Cardiac septum (tissue), 1 donor: ENCODE measurements at places on chromosomes 1 and 21.

DNA sequence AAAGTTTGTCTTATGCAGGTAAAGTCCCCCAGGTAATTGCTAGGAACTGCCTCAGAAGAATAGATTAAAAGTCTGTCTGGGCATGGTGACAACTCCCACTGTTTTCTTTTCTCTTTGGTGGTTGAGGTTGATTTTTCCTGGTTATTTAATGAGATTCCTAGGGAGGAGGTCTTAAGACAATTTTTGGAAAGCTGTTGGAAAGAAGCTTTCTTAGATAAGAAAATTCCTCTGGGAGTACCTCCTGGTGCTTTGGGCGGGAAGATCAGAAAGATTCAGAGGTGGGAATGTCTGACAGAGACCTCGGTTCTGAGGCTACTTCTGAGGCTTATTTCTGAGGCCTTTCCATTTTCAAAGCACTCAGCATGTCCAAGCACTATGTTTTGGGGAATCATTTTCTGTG lies 25.0 kb upstream of the IVNS1ABP start:
- DNase-seq = no peak

GRCh38 chr1:7808253-7808844 lies 24.3 kb downstream of the PER3 start:
- DNase-seq = no peak

- DNase-seq = no peak
Observed at GRCh38 chr1:85279458-85280080, 3.1 kb upstream of the BCL10 start.

DNA sequence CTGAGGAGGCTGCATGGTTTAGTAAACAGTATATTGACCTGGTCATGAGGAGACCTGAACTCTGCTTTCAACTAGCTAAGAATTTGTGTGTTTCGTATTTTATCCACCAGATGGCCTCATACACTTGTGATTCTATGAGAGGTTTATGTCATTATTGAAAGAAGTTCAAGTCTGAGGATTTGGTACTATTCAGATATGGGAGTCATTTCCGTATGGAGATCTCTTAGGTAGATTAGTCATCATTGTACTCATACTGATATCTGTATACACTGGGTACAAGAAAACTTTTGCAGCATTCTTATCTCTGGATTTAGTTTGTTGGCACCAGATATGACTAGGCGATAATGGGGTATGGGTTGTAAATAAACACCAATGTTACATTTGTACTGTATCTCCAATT lies 26.6 kb downstream of the ATF6 start:
- DNase-seq = no peak

DNA sequence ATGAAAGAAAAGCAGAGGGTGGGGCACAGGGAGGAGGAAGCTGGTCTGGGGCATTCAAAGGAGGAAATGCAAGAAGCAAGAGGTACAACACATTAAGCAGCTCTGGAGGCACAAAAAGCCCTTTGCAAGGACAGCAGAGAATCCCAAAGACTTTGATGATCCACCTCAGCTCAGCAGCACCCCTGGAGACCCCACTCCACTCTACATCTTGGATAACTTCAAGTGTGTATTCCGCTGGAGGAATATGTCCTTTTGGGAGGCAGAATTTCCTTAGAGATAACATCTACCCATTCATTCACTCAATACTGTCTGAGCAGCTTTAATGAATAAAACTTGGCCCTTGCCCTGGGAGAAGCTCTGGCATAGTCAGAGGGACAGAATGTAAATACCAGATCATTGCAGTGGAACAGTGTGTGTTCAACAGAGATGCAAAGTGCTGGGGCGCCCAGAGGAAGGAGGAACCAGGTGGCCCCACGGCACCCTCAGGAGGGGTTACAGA lies 599.7 kb downstream of the KIF26B start:
- no peak for DNase-seq
